ENCODE measurements at places on chromosomes 12 and 14.

DNA sequence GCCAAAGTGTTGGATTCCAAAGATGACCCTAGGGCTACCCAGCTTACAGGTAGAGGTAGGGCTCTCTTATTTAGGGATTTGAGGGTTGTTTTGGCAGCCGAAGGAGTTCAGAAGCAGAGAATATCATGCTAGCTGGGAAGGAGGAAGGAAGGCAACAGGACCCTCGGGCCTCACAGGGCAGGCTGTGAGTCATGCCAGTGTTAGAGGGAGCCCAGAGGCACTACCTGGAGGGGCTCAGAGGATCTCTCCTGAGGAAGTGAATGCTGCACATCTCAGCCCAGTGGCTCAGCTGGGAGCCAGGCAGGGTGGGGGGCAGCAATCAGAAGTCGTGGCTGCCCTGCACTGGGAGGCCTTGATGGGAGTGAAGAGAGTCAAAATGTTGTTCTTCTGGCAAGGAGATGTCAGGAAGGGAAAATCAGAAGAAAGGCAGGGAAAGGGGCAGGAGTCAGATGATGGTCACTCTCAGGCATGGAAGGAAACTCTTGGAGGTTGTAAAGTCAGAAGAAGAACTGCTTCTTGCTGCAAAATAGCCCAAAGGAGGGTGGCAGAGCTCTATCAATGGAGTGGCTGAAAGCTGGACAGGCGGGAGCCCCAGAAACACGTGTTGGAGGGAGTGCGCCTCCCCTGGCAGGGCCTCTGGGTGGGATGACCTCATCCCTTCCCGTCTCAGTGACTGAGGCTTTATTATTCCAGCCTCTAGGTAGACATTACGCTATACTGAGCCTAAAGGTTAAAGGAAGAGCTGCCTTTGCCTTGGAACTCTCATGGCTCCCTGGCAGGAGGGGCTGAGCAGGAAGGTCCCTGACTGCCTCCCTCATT lies 141.3 kb downstream of the SMOC1 start:
- DNase-seq: no peak

- DNase-seq: no peak
These were observed 73.0 kb downstream of the ADGRD1 start for GRCh38 chr12:131026754-131027153.

DNA sequence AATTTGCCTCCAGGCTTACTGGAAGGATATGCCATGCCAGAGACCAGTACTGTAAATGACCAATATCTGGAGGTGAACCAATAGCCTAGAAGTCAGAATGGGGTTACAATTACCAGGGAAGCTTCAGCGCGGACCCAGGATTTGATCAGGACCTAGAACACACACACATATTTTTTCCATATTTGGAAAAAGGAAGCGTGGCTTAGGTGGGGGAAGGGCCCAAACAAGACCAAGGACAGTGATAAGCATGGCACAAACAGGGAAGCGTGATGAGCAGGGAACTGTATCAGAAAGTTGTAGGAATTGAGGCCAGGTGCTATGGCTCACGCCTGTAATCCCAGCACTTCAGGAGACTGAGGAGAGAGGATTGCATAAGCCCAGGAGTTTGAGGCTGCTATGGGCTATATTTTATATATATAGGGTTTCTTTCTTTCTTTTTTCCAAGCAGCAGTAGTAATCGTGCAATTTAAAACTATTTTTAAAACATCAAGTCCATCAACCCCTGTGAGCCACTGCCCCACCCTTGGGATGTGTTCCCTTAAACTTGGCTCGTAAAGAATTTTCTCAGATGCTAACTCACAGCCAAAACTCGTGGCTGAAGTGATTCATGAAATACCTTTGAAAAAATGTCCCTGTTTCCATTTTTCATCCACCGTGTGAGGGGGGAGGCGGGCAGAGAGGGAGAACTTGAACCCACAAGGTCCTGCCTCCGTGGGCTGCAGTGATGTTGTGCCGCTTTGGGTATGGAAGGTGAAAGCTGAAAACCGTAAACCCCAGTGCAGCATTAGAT lies 16.7 kb downstream of the HRK start:
- DNase-seq: no peak

GRCh38 chr12:64780531-64781279 lies 21.5 kb upstream of the GNS start:
- no peak for DNase-seq

- no peak for DNase-seq
These were observed 40.9 kb upstream of the ELK3 start for GRCh38 chr12:96153131-96153725.

DNA sequence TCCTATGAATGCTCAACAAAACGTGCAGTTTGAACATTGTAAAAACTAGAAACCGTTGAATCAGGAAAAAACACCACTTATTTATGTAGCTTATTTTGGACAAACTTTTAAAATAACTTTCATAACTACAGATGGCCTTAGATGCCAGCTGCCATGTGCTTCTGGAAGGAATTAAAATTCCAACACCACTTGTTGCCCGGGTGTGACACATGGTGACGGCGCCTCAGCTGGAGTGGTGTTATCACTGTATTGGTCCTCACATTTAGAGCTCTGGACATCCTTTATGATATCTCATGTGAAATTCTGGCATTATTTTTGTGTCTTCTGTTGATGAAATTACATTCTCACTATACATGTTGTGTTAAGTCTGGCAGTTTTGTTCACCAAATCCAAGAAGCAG lies 211.0 kb downstream of the IPO8 start:
- no peak for DNase-seq

DNA sequence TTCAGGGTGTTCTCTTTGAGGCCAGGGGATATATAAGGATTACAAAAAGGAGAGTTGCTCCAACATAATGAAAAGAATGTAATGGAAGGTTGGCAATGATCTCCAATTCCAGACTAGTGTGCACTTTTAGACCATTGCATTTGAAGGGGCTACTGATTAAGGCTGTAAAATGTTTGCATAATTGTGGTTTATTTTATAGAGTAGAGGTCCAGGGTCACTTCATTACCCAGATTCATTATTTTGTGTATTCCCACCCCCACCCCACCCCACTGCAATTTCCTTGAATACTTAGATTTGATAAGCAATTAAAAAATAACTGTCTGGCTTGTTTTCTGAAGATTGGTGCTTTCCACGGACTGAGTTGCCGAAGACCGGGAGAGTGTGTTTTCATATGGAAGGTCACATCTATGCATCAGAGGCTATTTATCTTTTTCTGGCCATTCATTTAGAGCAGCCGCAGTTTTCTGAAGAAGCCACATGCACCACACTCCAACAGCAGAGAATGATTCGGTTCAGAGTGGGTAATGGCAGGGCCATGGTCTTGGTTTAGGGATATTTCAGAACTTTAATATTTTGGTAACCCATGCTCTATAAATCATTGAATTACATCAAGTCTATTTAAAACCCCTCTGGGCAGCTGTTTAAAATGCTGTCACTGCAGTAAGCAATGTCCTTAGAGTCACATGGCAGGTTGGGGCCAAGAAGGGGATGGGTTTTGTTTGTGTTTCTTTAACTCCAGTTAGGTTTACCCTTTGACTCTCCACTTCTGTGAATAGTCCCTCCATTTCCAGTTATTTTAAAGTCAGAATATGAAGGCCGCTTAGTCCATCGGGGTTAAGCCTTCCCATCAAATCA lies 94.6 kb downstream of the TMEM30B start:
- DNase-seq: no peak

DNA sequence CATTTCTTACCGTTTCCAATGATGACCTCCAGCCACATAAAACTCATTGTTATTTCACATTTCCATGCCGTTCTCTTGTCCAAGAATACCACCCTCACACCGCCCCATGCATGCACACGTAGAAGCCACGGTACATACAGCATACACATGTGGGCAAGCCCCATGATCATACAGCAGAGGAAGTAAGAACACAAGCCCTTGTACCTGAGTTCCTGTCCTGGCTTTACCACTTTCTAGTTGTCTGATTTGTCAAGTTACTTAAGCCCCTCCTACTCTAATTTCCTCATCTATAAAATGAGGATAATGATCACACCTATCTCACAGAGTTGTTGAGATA lies 59.9 kb downstream of the DUSP16 start:
- DNase-seq: no peak

DNA sequence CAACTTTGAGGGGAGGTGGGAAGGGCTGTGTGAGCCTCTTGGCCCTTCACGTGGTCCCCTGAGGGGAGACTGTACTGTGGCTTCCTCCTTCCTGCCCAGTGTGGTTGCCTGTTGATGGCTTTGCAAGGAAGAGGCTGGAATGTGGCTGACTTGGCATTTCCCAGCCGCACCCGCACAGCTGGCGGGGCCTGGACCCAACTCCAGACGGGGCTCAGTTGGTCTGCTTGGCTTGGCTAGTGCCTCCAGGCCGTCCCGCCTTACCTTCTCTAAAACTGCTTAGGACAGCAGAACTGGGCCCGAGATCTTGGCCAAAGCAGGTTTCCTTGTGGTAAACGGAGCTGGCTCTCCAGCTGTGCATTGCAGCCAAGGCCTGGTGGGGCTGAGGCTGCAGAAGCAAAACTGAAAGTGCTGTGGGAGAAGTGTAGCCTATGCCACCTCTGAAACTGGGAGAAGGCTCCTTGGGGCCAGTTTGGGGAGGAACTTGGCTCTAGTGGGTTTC lies 139.5 kb downstream of the SMOC1 start:
- no peak for DNase-seq

- no peak for DNase-seq
These were observed 1.5 kb upstream of the STRAP start for GRCh38 chr12:15880721-15881120.

DNA sequence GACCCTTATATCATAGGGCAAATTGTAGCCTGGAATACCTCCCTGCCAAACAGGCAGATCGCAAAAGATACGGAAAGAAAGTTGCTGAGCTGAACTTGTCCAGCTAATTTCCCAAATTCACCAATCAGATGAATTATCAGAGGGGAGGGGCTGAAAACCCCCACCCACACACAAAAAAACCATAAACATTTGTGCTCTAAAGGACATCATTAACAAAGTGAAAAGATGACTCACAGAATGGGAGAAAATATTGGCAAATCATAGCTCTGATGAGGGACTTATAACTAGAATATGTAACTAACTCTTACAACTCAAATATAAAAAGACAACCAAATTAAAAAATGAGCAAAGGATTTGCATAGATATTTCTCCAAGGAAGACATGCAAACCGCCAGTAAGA lies 36.3 kb downstream of the PTHLH start:
- DNase-seq: no peak

- no peak for DNase-seq
These were observed 163.4 kb downstream of the RAD51B start for GRCh38 chr14:67982711-67983608.

Measured in anterior cingulate cortex (tissue), 58 donors.